ENCODE measurements at places on chromosomes 16 and 17. TPM values are rescaled to one million over a fixed set of nuclear protein-coding genes. Genes with fewer than 3 reads are reported as not detected.
A peak's percentile ranks its signal among the peaks of the same experiment; 100 is the strongest.

Gene BCKDK
- total RNA-seq = 10.4 TPM

- DNase-seq = no peak
These were observed 6.6 kb downstream of the FAM20A start for GRCh38 chr17:68594552-68594951.

DNA sequence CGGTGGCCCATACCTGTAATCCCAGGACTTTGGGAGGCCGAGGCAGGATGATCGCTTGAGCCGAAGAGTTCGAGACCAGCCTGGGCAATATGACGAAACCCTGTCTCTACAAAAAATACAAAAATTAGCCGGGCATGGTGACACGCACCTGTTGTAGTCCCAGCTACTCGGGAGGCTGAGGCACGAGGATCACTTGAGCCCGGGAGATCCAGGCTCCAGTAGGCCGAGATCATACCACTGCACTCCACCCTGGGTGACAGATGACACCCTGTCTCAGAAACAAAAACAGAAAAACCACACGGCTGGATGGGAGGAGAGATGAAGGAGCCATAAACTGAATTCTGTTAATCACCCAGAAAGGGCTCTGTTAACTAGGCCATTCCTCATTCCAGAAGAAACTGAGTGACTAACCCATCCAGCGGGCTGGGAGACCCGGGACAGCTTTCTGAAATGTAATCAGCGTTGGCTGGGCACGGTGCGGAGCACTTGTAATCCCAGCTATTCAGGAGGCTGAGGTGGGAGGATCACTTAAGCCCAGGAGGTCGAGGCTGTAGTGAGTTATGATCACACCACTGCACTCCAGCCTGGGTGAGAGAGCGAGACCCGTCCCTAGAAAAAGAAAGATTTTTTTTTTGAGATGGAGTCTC is 641 bp upstream of the NT5C3B start:
- DNase-seq = no peak

- DNase-seq = no peak
These were observed 23.4 kb upstream of the KRT24 start for GRCh38 chr17:40726919-40727318.

Gene C17orf67
- 2.2 TPM for total RNA-seq

DNA sequence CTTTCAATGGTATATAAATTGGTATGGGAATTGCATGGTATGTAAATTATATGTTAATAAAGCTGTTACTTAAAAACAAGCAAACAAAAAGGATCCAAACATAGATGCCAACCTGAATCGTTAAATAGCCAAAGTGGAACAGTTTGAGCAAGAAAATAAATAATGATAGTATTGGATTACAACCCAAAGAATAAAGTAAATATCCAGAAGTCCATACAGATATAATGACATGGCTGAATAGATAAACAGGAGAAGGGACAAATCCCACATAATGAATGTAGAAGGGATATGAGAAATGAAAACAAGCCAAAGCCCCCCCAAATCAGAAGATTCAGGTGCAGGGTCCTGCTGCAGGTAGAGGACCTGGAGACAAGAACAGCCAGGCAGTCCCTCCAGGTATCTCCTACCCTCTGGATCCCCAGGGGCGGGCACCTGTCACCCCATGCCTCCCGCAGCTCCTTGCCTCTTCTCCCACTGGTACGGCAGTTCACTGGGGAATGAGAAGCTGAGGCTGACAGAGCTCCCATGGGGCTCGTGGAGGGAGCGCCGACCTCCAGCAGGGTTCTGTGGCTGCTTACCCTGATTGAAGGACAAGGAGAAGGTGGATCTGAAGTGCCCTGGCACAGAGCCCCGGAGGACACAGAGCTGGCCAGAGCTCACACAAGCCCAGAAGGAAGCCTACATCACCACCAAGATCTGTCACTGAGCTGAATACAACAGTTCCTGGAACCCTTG is 9.9 kb upstream of the LCAT start:
- no peak for DNase-seq

Gene STX1B
- 0.74 TPM for total RNA-seq

DNA sequence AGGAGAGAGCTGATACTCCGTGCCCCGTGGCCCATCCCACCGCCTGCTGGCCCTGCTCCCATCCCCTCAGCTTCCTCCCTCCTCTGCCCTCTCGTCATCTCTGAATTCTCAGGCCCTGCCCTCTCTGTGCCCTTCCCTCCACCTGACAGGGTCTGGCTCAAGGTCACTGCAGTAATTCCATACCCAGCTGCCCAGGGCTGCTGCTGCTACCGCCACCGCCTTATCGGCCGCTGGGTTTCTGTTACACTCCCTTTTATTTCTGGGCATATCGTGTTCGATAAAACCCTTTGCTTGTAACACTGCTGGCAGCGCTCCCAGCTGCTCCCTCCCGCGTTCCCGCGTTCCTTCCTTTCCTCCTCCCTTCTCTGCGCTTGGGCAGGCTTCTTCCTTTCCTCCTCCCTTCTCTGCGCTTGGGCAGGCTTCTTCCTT is 1.2 kb downstream of the EPN3 start:
- DNase-seq = no peak

- DNase-seq = no peak
These were observed 9.2 kb downstream of the SEZ6 start for GRCh38 chr17:28996554-28997096.

Gene FNDC8
- not detected for total RNA-seq

- no peak for DNase-seq
These were observed 10.4 kb upstream of the OR3A1 start for GRCh38 chr17:3308603-3309002.

DNA sequence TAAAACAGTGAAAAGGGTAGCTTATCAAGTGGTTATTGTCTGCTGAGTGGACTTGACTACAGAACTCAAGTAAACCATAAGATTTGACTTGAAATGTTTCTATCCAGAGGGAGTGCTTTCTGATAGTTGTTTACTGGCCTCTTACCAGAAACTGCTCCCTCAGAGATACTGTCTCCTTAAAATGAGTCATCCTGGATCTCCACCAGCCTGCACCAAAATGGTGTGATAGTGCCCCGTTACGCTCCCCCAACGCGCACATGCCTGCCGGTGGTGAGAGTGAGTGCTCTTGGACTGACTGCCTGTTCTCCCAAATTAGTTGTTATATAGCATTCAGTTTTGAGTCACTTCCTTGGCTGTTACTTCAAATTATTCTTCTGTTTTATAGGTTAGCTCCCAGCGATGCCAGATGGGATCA is 22.9 kb downstream of the PRCD start:
- no peak for DNase-seq

Gene TEX14
- total RNA-seq = 0.11 TPM

DNA sequence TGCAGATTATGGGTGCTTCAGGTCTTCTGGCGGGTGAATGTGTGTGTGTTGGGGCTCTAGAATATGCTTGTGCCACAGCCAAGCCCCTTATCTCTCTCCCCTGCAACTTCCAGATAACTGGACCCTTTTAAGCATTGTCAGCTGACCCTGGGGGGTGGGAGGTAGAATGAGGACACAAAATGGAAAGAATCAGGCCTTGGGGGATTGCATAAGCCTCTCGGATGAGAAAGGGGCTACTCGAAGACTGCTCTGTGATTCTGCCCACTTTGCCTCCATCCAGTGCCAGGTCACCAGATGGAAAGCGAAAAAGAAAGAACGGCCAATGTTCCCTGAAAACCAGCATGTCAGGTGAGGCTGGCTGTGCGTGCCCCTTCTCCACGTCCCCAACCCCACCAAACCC is 13.8 kb downstream of the THRA start:
- DNase-seq = no peak

- no peak for DNase-seq
These were observed 3.0 kb downstream of the CDH1 start for GRCh38 chr16:68739964-68740627.

GRCh38 chr16:55503726-55504550 is 4.9 kb upstream of the LPCAT2 start:
- no peak for DNase-seq

DNA sequence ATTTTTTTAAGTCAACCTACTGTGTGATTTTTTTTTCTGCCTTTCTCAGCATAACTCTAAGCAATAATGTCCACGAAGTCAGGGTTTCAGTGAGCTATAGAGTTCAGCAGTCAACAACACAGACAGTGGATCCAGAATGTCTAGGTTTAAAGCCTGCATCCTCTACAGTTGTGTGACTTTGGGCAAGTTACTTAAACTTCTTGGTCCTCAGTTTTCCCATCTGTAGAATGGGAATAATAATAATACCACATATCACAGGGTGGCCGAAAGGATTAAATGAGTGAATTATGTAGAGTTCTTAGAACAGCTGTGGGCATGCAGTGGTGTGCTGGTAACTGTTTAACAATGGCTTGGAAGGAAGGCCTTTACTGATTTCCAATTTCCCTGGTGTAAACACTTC is 38.8 kb upstream of the MEAK7 start:
- DNase-seq = no peak

Gene TXNDC11
- 22.7 TPM for total RNA-seq

- no peak for DNase-seq
These were observed 44.6 kb upstream of the GSE1 start for GRCh38 chr16:85568519-85568918.

DNA sequence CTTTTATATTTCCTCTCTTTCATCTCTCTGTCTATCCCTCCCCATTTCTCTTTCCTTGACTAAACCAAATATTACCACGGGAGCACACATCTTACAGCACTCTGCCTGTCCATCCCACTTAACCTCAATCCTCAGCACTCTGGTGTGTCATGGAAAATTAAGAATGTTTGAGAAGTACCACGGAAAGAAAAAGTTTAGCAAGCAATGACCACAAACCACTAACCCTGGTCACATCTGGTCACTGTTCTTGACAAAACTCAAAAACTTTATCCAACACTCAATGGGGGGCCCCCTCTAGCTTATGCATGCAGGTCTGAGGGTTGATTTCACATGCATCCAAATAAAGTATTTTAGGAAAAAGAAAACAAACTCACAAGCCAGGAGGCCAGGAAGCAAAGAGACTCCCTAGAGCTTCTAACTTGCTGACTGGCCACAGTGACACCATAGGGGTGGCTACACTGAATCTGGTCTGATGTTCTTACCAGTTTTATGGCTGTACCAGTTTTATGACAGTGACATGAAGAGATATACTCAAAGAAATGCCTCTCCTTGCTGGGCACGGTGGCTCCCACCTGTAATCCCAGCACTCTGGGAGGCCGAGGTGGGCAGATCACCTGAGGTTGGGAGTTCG is 229.2 kb downstream of the STX8 start:
- no peak for DNase-seq

DNA sequence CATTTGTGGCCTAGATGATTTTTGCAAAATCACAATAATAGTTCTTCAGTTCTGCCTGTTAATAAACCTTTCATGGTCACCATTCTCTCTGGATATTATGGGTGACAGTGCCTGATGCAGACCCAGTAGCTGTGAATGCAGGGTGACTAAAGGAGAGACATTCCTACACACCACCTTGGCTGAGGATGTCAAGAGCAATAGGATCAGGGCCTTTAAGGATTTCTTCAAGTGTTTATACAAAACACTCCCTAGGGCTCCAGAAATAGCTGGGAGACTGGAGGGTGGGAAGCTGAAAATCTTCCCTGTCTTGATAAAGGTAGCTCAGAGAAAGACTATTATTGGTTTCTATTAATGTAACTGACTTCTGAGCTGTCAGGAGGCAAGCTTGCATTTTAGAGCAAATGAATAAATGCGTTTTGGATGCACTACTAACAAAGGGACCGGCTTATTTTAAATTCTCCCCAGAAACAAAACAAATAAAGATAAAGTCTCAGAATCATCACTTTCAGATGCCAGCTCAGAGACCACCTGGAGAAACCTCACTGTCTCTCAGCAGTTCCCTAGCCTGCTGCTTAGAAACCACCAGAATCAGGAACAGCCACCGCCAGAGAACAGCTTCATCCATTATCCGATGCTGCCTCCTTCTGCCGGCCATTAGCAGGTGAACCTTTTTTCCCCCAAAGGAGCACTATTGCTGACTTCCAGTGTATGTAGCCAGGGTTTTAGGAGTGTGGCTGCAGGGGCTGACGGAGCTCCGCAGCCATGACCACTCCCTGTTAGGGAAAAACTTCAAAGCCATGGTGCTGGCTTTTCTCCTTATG is 171.4 kb upstream of the DYNLRB2 start:
- DNase-seq = peak; percentile 36

Gene KRT25
- total RNA-seq = not detected

Gene KRTAP4-4
- total RNA-seq = not detected

All from urinary bladder (tissue), 4 donors.